ENCODE measurements at places on chromosomes 6 and 20. TPM values are rescaled to one million over a fixed set of nuclear protein-coding genes. Genes with fewer than 3 reads are reported as not detected.

DNA sequence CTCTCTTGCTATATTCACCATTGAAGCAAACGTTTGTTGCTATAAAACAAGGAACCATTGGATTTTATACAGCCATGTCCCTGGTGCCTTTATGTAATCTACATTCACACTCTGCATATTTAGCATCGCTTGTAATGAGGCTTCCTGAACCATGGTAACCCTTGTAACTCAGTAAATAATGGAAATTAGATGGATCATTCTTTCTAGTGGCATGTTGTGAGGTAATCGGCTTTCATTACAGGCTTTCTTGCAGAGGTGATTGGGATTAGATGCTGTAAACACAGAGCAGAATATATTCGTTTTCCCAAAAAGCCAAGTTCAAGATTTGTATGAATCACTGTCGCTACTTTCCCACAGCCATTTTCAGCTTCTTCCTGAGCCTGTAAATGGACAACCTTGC is 36.1 kb downstream of the SMPDL3A start:
- no peak overlapping the region for H3K4me3 ChIP-seq
- H3K27ac ChIP-seq, result no peak overlapping the region
- DNase-seq, result no peak
- no peaks in the 10 kb centered on the region for H3K36me3 ChIP-seq
- no peaks in the 10 kb centered on the region for H3K27me3 ChIP-seq
- no peaks in the 10 kb centered on the region for H3K4me1 ChIP-seq

The BPIFB4 gene
- total RNA-seq, result not detected

The ADGRF5 gene
- 19.9 TPM for total RNA-seq

- no peaks in the 10 kb centered on the region for H3K27me3 ChIP-seq
- no peak overlapping the region for H3K4me3 ChIP-seq
- H3K36me3 ChIP-seq, result no peaks in the 10 kb centered on the region
- H3K4me1 ChIP-seq, result no peaks in the 10 kb centered on the region
- no peak overlapping the region for H3K27ac ChIP-seq
These were observed 205.4 kb downstream of the SOD2 start for GRCh38 chr6:159487636-159488035.

DNA sequence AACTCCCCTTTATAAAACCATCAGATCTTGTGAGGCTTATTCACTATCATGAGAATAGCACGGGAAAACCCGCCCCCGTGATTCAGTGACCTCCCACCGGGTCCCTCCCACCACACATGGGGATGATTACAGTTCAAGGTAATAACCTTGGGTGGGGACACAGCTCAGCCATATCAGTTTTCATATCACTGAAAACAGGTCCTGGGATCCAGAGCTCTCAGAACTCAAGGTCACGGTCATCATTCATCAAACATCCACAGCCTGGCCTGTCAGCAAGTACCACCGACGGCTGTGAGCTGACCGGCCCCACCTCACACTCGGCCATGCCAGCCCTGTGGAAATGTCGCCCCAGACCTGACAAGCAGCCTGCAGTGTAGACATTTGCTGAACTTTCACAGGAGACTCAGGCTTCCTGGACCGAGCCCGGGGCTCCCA is 14.1 kb upstream of the FRMD1 start:
- H3K4me3 ChIP-seq, result no peak overlapping the region
- no peaks in the 10 kb centered on the region for H3K4me1 ChIP-seq
- no peak overlapping the region for H3K27ac ChIP-seq
- H3K36me3 ChIP-seq, result no peaks in the 10 kb centered on the region
- H3K27me3 ChIP-seq, result no peaks in the 10 kb centered on the region

The NRSN2 gene
- 12.0 TPM for total RNA-seq

GRCh38 chr6:154991207-154991606 is 3.9 kb upstream of the TIAM2 start:
- H3K4me1 ChIP-seq, result peaks cover 9% of the 10 kb centered on the region
- no peak for DNase-seq

The SIRPD gene
- total RNA-seq, result not detected

DNA sequence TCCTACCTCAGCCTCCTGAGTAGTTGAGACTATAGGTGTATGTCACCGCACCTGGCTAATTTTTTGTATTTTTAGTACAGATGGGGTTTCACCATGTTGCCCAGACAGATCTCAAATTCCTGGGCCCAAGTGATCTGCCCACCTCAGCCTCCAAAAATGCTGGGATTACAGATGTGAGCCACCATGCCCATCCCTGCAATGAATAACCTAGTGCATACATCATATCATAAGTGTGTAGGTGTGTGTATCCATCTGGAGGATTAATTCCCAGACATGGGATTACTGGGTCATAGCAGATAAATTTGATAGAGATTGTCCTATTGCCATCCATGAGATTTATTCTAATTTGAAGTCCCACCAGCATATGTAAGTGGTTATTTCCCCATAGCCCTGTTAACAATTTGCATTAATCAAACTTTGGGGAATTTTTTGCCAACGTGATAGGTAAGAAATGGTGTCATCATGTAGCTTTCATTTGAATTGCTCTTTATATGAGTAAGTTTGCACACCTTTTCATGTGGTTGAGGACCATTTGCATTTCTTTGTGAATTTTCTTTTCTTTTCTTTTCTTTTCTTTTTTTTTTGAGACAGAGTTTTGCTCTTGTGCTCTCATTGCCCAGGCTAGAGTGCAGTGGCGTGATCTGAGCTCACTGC is 29.9 kb upstream of the BACH2 start:
- no peaks in the 10 kb centered on the region for H3K27me3 ChIP-seq
- DNase-seq, result no peak
- H3K4me1 ChIP-seq, result no peaks in the 10 kb centered on the region
- no peaks in the 10 kb centered on the region for H3K36me3 ChIP-seq
- H3K4me3 ChIP-seq, result no peak overlapping the region

DNA sequence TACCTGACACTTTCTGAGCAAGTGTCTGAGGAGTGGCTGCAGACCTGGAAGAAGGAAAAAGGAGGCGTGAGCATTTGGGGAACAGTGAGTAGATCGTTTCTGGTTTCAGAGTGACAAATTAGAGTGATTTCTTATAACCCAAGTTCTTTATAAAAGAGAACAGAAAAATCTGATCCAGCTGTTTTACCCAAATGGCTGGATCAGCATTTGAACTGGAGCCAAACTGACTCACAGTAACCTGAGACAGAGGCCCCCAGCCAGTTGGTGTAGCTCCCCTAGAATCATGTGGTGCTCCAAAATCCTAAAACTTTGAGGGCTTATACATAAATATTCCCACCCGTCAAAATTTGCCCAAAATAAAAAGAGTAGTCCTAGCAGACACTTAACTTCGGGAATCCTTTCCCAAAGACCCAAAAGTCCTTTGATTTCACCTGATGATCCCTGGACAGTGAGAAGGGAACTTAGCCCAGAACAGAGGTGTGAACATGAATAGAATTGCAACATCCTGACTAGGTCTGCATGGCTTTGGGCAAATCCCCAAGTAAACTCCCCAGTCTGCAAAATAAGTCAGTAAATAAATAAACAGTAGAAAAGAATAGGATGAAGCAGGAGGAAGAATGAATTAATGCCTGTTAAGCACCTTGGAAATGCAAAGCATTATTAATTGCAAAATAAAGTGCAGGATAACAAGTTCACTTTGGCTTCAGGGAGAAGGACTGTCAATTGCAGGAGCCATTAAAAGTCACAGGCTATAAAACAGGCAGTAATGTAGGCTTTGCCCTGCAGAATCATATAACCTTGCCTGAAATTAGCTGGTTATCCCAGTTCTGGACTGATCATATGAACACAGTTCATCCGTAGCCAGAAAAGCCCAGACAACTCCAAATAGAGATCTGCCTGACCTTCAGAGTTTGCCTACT is 262.0 kb upstream of the JARID2 start:
- no peaks in the 10 kb centered on the region for H3K27me3 ChIP-seq
- no peak for DNase-seq
- no peaks in the 10 kb centered on the region for H3K36me3 ChIP-seq
- H3K4me3 ChIP-seq, result no peak overlapping the region

DNA sequence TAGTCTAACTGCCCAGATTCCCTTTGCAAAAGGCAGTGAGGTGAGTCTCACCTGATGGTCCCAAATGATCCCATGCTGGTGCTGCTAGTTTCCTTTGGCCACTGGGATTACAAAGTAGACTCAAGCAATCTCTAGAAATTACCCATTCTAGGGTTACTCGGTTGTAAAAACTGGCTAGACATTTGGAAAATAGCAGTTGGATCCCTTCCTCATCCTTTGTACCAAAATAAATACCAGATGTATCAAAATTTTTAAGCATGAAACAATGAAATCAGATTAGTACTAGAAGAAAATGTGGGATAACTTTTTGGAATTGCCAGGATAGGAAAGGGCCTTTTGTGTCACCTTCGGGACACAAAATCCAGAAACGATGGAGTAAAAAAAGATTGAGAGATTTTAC is 112.9 kb upstream of the TOP1 start:
- no peak overlapping the region for H3K4me3 ChIP-seq
- H3K27me3 ChIP-seq, result no peaks in the 10 kb centered on the region
- H3K36me3 ChIP-seq, result no peaks in the 10 kb centered on the region
- no peak for DNase-seq
- H3K4me1 ChIP-seq, result no peaks in the 10 kb centered on the region

GRCh38 chr6:111765763-111766162 is 107.5 kb downstream of the FYN start:
- no peaks in the 10 kb centered on the region for H3K4me1 ChIP-seq
- DNase-seq, result no peak
- H3K4me3 ChIP-seq, result no peak overlapping the region
- no peaks in the 10 kb centered on the region for H3K27me3 ChIP-seq
- no peak overlapping the region for H3K27ac ChIP-seq

DNA sequence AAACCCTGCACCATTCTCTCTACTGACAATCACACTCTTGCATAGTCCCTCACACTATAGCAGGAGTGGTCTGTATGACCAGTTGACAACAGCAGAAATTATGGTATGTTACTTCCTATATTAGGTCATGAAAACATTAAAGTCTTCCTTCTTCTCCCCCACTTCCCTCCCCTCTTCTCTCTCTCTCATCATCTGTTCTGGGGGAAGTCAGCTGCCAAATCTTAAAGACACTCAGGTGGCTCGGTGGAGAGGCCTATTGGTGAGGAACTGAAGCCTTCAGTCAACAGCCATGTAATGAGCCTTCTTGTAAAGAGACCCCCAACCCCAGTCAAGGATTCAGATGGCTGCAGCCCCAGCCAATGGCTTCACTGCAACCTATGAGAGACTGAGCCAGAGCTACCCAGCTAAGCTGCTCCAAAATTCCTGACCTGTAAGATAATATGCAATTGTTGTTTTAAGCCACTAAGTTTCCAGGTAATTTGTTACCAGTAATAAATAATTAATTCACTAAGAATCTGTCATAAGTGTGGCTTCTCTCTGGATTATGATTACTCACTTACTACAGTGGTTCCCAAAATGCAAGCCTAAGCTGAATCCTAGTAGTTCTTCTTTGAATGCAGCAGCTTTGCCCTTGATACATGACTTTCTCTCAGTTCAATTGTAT is 11.2 kb upstream of the TSBP1 start:
- DNase-seq, result no peak
- no peaks in the 10 kb centered on the region for H3K4me1 ChIP-seq
- no peaks in the 10 kb centered on the region for H3K36me3 ChIP-seq

DNA sequence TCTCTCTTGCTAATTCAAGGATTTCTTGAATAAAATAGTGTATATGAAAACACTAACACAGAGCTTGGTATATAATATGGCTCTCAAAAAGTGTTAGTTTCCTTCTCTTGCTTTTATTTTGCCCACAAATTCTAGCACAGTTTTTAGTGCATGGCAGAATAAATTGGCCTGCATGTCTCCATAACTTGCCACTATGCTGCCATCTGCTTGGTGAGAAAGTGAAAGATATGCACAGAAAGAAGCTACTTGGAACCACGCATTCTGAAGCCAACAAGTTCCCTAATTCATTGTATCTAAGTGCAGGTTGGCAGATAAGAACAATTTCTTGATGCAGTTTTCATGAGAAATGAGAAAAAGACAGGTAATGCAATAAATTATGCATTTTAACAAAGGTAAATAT is 101.2 kb downstream of the EPHA7 start:
- no peak overlapping the region for H3K27ac ChIP-seq
- no peaks in the 10 kb centered on the region for H3K4me1 ChIP-seq
- H3K27me3 ChIP-seq, result no peaks in the 10 kb centered on the region
- no peak for DNase-seq
- no peaks in the 10 kb centered on the region for H3K36me3 ChIP-seq

The VSX1 gene
- total RNA-seq, result not detected

DNA sequence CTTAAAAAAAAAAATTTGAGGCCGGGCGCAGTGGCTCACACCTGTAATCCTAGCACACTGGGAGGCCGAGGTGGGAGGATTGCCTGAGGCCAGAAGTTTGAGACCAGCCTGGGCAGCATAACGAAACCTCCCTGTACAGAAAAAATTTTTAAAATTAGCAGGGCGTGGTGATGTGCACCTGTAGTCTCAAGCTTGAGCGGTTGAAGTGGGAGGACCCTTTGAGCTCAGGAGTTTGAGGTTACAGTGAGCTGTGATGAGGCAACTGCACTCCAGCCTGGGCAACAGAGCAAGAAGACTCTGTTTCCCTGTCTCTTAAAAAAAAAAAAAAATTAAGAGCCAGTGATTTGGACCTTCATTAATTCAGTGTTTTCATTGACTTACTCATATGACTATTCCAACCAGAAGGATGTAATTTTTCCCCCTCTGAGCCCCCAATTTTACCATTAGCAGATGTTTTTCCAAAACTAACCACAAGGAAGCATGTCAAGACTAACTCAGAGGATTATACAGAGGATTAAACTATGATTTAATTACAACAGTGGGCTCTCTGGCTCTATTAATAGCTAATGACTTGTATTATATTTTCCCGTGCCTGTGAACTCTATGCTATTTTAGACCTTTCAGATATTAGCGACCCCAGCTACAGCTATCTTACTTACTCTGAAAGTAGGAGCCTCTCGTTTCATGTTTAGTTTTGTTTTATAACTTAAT is 75.1 kb downstream of the ARID1B start:
- no peak overlapping the region for H3K4me3 ChIP-seq
- no peaks in the 10 kb centered on the region for H3K36me3 ChIP-seq
- DNase-seq, result no peak
- no peaks in the 10 kb centered on the region for H3K27me3 ChIP-seq

GRCh38 chr20:63980317-63980805 is 571 bp upstream of the PRPF6 start:
- no peak for DNase-seq
- H3K27me3 ChIP-seq, result no peaks in the 10 kb centered on the region
- no peak overlapping the region for H3K4me3 ChIP-seq
- peaks cover 15% of the 10 kb centered on the region for H3K36me3 ChIP-seq

DNA sequence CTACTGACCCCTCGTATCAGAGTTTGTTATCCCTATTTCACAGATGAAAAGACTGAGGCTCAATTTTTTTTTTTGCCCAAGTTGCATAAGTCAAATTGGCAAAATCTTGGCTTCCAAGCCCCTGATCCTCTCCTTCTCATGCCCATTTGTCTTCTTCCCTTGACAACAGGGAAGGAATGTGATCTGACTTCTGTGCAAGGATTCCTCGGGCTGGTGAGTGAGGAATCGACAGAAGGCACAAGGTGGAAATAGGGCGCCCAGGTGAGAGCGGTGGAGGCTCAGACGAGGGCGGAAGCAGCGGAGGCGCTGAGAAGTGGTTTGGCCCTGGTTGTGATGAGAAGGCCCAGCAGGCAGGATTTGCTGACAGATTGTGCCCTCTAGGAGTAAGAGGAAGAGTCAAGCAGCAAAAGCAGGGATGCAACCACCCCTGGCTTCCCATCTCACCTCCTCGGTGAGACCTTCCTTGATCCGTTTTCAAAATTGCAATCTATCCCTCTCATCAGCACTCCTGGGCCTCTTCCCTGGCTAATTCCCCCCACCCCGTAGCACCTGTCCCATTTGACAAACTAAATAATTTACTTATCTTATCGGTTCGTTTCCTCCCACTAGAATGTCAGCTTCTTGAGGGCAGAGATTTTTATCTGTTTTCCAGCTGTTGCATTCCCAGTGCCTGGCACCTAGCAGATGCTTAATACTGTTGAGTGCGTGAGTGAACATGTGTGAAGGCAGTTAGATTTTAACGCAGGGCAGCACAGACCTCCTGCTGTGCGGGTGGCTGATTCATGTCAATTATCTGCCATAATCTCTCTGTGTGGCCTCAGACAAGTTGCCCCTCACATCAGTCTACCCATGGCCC is 3.7 kb upstream of the SIRPA start:
- H3K27ac ChIP-seq, result peak overlapping the region; percentile 78
- no peaks in the 10 kb centered on the region for H3K36me3 ChIP-seq
- DNase-seq, result no peak
